ENCODE measurements at places on chromosomes 6 and 20. TPM values are rescaled to one million over a fixed set of nuclear protein-coding genes. Genes with fewer than 3 reads are reported as not detected.

The CASS4 gene
- total RNA-seq = 0.98 TPM

DNA sequence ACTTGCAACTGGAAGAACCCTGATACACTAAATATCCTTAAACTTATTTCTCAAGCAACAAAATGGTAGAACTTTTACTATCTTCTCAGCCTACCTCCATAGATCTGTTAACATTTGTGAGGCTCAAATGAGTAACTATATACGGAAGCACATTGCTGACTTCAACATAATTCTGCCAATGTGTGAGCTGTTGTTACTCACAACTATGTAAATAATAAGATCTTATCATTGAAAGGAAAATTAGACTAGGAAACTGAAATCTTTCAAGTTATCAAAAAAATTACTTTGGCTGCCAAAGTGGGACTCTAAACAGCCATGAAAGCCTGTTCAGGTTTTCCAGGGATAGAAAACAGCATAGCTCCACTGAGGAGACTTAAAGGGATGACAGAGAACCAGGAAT lies 40.2 kb upstream of the TASP1 start:
- DNase-seq = no peak

- DNase-seq = peak; percentile 41
Observed at GRCh38 chr6:109197061-109197460, 101.8 kb downstream of the CEP57L1 start.

- no peak for DNase-seq
Observed at GRCh38 chr6:111942561-111942960, 69.3 kb upstream of the FYN start.

DNA sequence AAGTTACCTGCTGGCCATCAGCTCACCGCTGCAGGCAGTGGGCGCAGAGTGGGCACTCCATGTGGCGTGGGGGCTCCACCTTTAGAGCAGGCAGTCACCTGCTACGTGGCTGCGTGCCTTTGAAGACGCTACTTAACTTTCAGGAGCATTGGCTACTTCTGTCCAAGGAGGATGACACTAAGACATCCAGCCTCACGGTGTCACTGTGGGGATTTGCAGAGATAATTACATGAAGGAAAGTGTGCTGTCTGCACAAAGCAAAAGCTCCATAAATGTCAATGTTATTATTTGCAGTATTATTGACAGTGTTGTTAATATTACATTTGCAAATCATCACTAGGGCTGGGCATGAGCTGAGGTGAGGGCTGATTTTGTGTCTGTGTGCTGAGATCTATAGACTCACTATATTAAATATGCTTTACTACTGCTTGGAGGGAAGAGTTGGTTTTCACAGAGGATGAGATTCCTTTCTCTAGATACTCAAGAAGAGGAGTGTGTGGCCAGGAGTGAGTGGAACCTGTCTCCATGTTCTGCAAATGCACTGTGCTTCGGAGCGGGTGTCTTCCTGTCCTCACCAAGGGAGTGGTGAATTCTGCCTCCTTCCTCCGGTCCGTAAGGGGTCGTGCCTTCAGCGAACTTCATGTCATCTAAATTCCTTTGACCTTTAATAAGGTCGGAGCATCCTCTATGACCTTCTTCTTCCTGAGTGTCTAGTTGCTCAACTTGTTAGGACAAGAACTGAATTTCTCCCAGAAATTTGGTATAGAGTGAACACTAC lies 165.8 kb upstream of the SYNDIG1 start:
- no peak for DNase-seq

Measured in colonic mucosa (tissue), 4 donors.